ENCODE measurements at places on chromosomes 12 and 14.

GRCh38 chr12:9694241-9694640 lies 24.7 kb downstream of the CLEC2D start:
- no peak overlapping the region for H3K4me3 ChIP-seq
- peaks cover 84% of the 10 kb centered on the region for H3K36me3 ChIP-seq
- no peak for DNase-seq
- peaks cover 79% of the 10 kb centered on the region for H3K4me1 ChIP-seq

DNA sequence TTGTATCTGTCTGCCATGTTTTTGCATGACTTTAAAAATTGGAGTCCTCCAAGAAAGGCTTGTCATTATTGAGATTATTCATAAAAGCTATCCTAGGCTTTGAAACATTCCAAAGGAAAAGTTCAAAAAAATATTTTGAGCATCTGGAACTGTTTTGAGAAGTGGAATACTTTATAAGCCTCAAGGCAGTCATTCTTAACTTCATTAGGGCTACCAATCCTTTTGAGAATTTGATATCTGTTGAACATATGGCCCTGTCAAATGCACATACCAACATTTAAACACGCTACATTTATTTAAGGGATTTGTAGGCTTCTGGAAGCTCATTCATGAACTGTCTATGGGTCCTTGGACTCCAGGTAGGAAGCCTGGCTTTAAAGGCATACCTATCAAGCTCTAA lies 77.0 kb downstream of the TMEM117 start:
- no peak overlapping the region for H3K27ac ChIP-seq
- no peaks in the 10 kb centered on the region for H3K36me3 ChIP-seq
- H3K4me3 ChIP-seq: no peak overlapping the region
- H3K27me3 ChIP-seq: no peaks in the 10 kb centered on the region
- H3K4me1 ChIP-seq: no peaks in the 10 kb centered on the region
- DNase-seq: no peak

GRCh38 chr14:103806805-103807204 lies 40.6 kb downstream of the PPP1R13B start:
- DNase-seq: peak; percentile 23
- H3K36me3 ChIP-seq: no peaks in the 10 kb centered on the region
- no peak overlapping the region for H3K27ac ChIP-seq
- no peak overlapping the region for H3K4me3 ChIP-seq
- H3K4me1 ChIP-seq: peaks cover 8% of the 10 kb centered on the region

DNA sequence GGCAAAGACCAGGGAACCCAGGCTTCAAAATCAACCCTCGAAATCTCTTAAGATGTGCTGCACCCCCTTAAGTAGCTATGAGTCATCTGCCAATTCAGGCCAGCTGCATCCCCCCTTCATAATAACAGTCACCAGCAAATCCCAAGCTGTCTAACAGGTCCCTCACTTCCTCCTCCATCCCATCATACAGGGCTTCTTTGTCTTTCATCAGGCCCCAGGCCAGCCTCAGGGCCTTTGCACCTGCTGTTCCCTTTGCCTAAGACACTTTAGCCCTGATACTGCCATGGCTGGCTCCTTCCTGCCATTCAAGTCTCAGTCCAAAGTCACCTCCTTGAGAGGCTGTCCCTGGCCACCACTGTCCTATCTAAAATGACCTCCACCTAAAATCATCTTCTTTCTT lies 4.0 kb downstream of the RASAL1 start:
- peaks cover 18% of the 10 kb centered on the region for H3K4me1 ChIP-seq
- H3K27ac ChIP-seq: no peak overlapping the region
- H3K27me3 ChIP-seq: peaks cover 42% of the 10 kb centered on the region

DNA sequence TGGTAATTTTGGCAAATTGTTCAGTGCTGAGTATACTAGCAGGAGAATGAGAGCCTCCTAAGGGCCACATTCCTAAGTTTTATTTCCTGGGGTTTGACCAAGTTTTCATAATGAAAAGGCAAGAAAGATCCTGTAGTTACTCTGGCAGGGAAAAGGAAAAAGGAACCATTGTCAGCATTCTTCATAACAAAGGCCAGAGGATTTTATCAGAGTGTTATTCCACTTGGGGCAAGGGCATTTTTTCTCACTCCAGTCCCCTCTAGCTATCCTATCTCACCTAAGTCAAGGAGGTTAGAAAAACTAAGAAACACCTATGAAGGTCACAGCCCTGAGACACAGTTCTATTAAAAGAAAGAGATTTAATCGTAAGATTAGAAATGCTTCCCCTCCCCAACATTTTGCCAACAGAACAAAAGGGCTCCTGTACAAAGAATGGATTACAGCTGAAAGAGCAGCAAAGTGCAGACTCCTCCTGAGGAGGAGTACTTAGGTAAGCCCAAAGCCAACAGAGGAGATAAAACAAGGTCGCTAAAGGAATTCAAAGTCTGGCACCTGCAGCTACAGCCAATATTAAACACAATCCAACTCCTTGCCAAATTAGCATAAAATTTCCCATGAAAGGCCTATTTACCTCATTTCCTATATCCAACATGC lies 162.4 kb downstream of the GALC start:
- H3K27me3 ChIP-seq: no peaks in the 10 kb centered on the region
- H3K4me1 ChIP-seq: no peaks in the 10 kb centered on the region
- H3K27ac ChIP-seq: no peak overlapping the region
- no peak for DNase-seq

- no peak for DNase-seq
- no peak overlapping the region for H3K27ac ChIP-seq
- no peaks in the 10 kb centered on the region for H3K27me3 ChIP-seq
- H3K36me3 ChIP-seq: no peaks in the 10 kb centered on the region
- H3K4me1 ChIP-seq: no peaks in the 10 kb centered on the region
These were observed 287.0 kb downstream of the RERGL start for GRCh38 chr12:17802657-17803641.

- H3K27ac ChIP-seq: no peak overlapping the region
- H3K4me1 ChIP-seq: no peaks in the 10 kb centered on the region
- DNase-seq: no peak
- H3K36me3 ChIP-seq: peaks cover 17% of the 10 kb centered on the region
- H3K27me3 ChIP-seq: peaks cover 19% of the 10 kb centered on the region
These were observed 14.1 kb downstream of the EIF5 start for GRCh38 chr14:103348154-103348553.

DNA sequence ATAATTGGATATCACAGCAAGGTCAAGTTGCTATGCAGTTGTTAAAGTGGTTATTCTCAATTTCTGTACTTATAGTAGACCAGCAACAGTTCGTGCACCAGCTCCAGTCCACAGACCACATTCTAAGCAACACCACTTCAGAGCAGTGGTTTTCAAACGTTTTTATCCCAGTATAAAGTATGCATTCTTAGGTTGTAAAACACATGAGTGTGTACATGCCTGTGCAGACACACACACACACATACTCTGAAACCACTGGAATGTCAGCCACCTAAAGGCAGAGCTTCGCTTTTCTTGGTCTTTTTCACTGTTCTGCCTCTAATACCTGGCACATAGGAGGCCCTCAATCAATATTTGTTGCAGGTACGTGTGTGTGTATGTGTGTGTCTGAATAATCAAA lies 22.2 kb upstream of the C12orf71 start:
- H3K36me3 ChIP-seq: no peaks in the 10 kb centered on the region
- no peak overlapping the region for H3K27ac ChIP-seq
- peaks cover 4% of the 10 kb centered on the region for H3K4me1 ChIP-seq
- no peak for DNase-seq
- no peak overlapping the region for H3K4me3 ChIP-seq

DNA sequence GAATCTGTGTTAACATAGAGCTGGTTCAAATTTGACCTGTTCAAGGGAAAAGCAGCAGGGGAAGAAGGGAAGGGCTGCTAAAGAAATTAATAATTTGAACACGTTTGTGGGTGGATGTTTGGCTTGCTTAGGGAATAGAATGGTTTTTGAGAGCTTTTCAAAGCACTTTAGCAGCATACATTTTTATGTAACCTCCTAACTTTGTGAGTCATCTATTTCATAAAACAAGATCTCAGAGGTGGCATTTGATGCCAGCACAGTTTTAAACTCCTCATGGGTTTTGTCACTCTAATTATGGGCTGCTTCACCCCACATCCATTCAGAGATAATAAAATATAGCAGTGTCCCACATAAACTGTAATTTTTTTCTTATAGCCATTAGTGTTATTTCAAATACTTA lies 143.8 kb downstream of the ACSS3 start:
- H3K4me1 ChIP-seq: no peaks in the 10 kb centered on the region
- no peak for DNase-seq
- no peak overlapping the region for H3K27ac ChIP-seq
- no peak overlapping the region for H3K4me3 ChIP-seq
- H3K27me3 ChIP-seq: no peaks in the 10 kb centered on the region
- no peaks in the 10 kb centered on the region for H3K36me3 ChIP-seq

DNA sequence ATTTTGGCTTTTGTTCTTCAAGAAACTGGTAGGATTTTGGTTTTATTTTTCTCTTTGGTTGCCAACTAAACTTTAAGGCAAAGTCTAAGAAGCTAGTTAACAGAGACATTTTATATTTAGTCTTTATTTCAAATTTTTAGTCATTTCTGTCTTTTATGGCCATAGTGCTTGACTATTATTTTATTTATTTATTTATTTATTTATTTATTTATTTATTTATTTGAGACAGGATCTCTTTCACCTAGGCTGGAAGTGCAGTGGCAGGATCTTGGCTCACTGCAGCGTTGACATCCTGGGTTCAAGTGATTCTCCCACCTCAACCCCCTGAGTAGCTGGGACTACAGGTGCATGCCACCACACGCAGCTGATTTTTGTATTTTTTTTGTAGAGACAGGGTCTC lies 3.1 kb downstream of the MON2 start:
- H3K27me3 ChIP-seq: no peaks in the 10 kb centered on the region

- no peaks in the 10 kb centered on the region for H3K36me3 ChIP-seq
- no peak for DNase-seq
- no peak overlapping the region for H3K27ac ChIP-seq
- peaks cover 13% of the 10 kb centered on the region for H3K4me1 ChIP-seq
- H3K27me3 ChIP-seq: peaks cover 4% of the 10 kb centered on the region
These were observed 8.7 kb downstream of the TMEM253 start for GRCh38 chr14:21109377-21110138.
